Stimulated activated CD4-positive, alpha-beta T cell treated with anti-CD3 and anti-CD28 coated beads, Interleukin-15, amount 100 ng/mL, for 1 hour (primary cell): ENCODE measurements at places on chromosomes 6 and 20.

DNA sequence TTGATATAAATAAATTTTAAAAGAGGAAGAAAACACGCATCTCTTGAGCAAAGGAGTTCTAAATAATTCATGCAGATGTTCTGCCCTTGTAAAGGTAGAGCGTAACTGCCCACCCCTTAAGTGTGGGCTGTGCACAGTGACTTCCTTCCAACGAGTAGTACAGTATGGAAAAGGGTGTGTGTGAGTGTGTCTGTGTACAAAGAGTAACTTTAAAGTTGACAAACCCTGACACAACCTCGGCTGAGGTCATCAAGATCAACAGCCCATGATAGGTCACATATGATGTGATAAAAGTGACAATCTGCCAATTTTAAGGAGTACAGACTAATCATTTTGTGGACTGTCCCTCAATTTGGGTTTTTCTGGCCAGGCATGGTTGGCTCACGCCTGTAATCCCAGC lies 225.7 kb downstream of the ATXN1 start:
- DNase-seq, result no peak

GRCh38 chr20:60728705-60729104 lies 523.4 kb upstream of the CDH4 start:
- no peak for DNase-seq

GRCh38 chr6:154710689-154711088 lies 22.5 kb upstream of the SCAF8 start:
- no peak for DNase-seq

- no peak for DNase-seq
Observed at GRCh38 chr6:50724381-50725124, 11.2 kb downstream of the TFAP2D start.

- DNase-seq, result no peak
Observed at GRCh38 chr6:50689210-50689609, 24.1 kb upstream of the TFAP2D start.

DNA sequence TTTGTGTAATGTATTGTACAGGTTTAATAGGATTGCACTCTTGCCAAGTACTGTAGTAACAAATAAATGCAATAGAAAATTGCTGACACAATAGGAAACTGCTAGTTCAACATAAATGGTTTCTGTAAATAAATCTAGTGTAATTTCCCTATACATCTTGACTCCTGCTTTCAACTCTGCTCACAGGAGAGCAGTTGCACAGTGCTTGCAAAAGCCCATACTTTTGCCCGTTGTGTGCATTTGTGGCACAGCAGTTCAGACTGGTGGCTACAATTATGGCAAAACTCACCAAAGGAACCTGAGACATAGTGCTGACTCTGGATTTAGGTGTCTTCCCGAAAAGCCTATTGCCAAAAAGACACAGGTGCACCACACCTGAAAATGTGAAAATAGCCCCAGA lies 953.3 kb upstream of the SLC35B3 start:
- no peak for DNase-seq

DNA sequence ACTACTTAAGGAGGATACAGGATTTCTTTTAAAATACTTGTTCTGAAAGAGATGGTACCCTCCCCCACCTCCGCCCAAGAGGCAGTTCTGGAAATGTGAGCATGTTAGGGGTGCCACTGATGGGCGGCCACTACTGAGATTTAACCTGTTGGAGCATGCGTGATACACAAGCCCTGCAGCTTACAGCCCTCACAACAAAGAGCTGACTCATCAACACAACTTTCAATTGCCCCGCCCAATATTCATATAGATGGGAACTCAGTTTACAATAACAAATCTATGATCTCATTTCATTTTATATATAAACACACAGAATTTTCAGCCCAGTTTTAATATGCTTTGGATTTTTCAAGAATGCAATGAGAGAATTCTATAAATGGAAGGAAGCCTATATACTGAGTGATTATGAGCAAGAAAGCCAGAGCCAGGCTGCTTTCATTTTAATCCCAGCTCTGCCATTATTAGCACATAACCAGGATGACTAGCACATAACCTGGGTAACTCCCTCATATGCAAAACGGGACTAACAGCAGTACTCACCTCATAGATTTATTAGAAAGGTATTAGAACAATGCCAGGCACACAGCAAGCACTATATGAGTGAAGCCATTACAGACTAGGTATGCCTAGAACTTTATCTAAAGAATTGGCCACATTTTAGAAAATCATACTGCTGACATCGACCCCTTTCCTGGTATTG lies 45.6 kb upstream of the IPCEF1 start:
- DNase-seq, result no peak

DNA sequence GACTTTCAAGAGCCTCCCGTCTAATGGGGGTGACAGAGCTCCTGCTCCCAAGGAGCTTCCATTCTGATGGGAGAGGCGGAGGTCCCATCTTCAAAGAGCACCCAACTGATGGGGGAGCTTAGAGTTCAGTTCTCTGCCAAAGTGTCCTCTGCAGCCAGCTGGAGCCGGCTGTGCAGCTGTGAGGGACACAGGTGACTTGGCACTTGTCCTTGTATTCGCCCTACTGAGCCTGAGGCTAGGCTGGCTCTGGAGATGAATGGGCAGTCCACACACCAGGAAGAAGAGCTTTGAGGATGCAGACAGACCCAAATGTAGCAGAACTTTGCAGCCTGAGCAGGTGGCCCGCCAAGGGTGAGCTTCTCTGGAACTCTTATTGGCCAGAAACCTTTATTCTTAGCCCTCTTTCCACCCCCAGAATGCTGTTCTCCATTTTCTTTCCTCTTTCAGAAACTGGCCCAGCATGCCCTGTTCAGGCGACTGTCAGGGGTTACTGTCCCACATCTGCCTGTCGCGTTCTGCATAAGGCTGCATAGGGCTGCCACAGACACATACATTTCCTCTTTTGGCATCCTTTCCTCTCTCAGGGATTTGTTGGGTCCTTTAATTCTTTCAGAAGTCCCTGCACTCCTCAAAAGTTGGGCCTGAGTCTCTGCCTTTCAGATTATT lies 108.7 kb upstream of the LRFN2 start:
- no peak for DNase-seq

DNA sequence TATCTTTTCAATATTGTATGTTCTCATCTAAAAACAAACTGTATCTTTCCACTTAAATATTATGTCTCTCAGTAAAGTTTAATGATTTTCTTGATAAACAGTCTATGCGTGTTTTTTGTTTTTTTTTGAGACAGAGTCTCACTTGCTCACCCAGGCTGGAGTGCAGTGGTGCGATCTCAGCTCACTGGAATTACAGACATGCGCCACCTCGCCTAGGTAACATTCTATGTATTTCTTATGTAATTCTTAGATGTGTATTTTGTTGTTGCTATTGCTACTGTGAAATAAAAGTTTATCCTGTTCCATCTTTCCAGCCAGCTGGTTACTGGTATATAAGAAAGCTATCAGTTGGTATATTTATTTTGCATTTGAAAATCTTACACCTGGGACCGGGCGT lies 29.4 kb downstream of the ABHD12 start:
- DNase-seq, result no peak

GRCh38 chr6:15457121-15457650 lies 205.6 kb downstream of the DTNBP1 start:
- no peak for DNase-seq

DNA sequence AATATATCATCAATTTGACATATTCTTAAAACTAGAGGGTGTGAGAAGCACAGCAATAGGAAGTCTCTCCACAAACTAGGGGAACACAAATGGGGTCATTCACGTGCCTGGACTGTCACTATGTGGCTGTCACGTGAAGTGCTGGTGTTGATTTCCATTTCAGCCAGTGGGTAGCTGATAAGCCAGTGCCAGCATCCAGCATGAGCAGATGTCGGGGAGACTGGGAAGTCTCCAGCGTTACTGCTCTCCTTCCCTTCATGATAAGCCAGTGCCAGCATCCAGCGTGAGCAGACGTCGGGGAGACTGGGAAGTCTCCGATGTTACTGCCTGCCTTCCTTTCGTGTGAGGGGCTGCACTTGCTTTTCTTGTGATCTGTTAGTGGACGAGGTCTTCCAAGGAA lies 5.6 kb upstream of the SLC17A9 start:
- DNase-seq, result no peak

GRCh38 chr6:24451581-24452388 lies 37.6 kb downstream of the GPLD1 start:
- DNase-seq, result no peak

- DNase-seq, result no peak
Observed at GRCh38 chr20:38170826-38171674, 6.0 kb upstream of the TGM2 start.

DNA sequence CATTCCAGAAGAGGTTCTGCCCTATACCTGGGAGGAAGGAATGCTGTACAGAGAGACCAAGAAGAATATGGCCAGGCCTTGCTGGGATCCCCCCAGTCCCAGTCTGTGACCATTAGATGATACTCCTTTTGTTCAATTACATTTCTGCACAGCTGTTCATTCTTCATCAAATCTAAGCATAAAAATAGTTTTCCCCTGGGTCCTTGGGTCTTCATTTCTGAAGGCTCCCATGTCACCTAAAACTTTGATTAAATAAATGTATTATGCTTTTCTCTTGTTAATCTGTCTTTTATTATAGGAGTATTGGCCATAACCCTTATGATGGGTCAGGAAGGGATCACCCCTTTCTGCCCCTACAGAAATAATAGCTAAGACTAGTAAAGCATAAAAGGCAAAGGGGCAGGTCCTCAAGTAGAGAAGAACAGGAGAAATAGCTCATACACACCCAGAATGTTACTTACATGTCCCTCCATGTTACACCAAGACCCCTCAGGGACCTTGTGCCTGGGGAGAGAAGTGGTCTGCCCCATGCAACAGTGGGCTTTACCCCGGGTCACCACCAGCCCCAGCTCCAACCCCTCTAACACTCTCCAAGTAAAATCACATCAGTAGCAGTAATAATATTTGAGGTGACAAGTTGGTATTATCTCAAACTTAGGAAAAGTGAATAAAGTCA lies 2.1 kb upstream of the LTA start:
- DNase-seq, result no peak

- no peak for DNase-seq
Observed at GRCh38 chr6:123945386-123945785, 141.7 kb downstream of the NKAIN2 start.

GRCh38 chr6:100176311-100176950 lies 182.4 kb upstream of the MCHR2 start:
- DNase-seq, result no peak

GRCh38 chr6:7905416-7905815 lies 5.2 kb downstream of the TXNDC5 start:
- no peak for DNase-seq

DNA sequence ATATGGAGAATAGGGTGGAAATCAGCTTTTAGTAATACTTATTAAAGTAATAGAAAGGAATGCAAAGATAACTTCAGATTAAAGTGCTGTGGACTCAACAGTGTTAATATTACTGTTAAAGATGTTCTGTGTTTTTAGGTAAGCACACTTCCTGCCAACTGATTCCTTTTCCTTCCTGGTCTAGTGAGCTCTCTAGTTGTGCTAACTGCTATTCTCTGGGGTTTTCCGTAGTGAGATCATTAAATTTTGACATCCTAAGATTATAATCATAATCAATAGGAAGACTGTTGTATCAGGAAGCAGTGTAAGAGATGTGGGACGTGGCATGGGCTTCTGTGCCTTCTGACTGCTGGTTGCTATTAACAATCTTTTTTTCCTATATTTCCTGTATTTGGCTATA lies 1.2 kb upstream of the TMEM217 start:
- no peak for DNase-seq

GRCh38 chr6:136521427-136521826 lies 28.8 kb downstream of the MAP7 start:
- no peak for DNase-seq

DNA sequence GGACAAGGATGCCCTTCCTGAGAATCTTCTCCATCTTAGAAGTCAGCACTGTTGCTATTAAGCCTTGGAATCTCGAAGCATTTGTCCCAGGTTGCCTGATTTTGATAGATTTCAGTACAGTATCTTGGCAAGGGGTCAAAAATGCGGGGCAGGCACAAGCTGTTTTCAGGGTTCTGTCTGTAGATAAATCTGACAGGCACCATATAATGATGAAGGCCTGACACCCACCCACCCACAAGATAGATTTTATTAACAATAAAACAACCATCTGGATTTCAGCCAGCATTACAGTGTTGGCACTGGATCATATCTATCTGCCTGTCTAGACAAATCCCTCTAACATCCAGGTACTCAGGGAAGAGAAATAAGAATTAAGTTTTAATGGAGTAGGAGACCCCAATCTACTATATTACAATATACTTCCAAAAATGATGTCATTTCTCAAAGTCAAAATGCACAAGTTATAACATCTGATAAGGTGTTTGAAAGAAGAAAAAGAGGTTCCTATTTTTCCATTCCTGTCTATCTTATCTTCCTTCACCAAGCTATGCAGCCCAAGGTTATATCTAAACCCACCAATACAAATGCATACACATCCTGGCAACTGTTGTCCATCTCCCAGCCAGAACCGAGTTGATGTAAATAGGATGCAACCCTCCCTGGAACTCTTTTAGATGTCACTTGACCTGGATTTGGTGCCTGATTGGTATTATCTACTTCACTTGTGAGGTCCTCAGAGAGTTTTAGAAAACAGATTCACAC lies 10.7 kb downstream of the NEDD9 start:
- no peak for DNase-seq

- no peak for DNase-seq
Observed at GRCh38 chr6:385614-386013, 5.9 kb upstream of the IRF4 start.

- DNase-seq, result no peak
Observed at GRCh38 chr6:153873541-153873940, 165.5 kb upstream of the OPRM1 start.

DNA sequence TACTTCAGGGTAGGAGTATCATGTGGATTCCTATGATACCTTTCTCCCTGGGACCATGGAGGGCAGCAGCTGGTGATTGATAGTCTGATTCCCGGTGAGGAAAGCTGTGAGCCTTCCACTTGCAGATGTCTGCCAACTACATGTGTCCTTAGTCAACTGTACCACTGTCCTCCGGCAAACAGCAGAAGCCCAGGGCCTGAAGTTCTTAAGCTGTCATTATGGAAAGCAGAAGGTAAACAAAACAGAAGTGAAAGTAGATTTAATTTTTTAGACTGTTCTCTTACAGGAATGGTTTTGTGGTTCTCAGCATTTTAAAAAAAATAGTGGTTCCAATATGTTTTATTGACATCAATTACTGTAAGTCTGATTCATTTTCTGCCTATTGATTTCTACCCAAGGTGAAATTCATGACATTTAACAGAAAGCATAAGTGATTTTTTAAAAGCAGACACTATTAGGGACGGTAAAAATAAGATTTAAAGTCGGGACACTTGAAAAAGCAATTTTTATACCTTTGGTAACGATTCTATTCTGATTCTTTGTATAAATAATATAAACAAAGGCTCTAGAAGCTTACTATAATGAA lies 36.6 kb downstream of the PTPN1 start:
- DNase-seq, result no peak

GRCh38 chr6:150146436-150146835 lies 3.6 kb downstream of the PPP1R14C start:
- DNase-seq, result no peak
